Caki2 (cell line): ENCODE measurements at places on chromosomes 13 and 19. TPM values are rescaled to one million over a fixed set of nuclear protein-coding genes. Genes with fewer than 3 reads are reported as not detected.

DNA sequence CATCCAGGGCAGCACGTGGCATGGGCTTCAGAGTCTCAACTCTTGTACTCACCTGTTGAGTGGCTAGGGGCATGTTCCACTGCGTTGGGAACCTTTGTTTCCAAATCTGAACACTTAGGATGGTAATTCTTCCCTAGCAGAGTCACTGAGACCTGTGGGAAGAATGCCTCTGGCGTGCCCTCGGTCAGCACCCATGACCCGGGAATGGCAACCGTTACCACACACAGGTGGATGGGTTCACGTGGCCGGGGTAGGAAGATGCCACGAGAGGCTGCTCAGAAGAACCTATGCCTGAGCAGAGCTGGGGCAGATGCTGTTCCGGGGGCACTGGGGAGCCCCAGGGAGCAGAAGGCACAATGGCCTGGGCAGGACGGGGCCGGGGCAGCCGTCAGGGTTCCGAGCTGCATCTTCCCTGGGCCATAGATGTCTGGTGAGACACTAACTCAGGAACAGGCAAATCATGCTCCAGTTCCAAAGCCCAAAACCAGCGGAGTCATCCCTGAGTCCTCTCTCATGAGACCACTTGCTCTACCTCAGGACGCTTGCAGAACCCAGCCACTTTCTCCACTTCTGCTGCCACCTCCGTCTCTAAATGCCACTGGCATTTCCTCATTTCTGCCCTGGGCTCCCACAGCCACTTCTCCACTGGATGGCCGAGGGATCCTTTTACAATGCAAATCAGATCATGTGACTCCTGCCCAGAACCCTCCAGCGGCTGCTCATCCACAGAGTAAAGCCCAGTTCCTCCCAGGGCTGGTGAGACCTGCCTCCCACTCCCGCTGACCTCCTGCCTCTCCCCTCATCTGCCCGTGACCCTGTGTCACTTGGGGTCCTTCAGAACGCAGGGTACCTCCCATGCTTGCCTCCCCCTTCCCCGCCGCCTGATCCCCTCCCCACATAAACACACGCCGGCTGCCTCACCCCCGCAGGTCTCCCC lies 36.7 kb downstream of the FAM124A start:
- DNase-seq, result no peak

GRCh38 chr13:24056616-24057137 lies 103.8 kb upstream of the SPATA13 start:
- no peak for DNase-seq

- no peak for DNase-seq
Observed at GRCh38 chr19:56144376-56144775, 3.3 kb downstream of the ZNF444 start.

Gene PLEKHA4
- 0.70 and 11.5 TPM in 2 replicates for total RNA-seq
